ENCODE measurements at places on chromosomes 5 and 9.

DNA sequence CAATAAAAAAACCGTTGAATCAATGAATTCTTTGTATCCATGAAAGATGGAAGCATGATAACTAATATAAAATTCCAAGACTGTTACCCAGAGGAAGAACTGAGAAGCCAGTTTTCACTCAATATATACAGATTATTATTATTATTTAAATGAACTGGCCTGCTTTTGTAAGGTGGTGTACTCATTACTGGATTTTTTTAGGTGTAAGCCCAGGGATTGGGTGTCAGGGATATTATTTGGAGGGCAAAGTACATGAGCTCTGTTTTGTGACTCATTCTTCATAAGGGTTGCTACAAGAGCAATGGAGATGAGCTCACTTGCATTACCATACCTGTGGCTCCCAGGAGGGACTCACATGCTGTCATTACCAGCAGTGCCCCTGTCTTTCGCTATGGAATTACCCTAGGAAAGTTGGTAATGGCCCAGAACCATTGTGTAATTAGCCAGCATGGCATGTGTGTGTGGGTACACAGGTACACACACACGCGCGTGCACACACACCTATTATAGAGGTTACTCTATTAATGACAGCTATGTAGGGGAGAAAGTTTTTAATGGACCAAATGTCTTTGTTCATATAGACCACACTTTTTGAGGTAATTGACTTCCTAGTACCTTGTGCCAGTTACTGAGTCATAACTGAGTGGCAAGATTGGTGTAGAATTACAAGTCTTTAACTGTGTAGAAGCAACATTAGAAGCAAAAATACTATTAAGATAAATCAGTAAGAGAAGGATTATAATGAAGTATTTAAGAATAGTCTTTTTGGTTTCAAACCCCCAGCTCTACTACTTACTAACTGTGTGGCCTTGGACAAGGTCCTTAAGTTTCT lies 143.4 kb downstream of the GDNF start:
- peak; percentile 35 for DNase-seq

DNA sequence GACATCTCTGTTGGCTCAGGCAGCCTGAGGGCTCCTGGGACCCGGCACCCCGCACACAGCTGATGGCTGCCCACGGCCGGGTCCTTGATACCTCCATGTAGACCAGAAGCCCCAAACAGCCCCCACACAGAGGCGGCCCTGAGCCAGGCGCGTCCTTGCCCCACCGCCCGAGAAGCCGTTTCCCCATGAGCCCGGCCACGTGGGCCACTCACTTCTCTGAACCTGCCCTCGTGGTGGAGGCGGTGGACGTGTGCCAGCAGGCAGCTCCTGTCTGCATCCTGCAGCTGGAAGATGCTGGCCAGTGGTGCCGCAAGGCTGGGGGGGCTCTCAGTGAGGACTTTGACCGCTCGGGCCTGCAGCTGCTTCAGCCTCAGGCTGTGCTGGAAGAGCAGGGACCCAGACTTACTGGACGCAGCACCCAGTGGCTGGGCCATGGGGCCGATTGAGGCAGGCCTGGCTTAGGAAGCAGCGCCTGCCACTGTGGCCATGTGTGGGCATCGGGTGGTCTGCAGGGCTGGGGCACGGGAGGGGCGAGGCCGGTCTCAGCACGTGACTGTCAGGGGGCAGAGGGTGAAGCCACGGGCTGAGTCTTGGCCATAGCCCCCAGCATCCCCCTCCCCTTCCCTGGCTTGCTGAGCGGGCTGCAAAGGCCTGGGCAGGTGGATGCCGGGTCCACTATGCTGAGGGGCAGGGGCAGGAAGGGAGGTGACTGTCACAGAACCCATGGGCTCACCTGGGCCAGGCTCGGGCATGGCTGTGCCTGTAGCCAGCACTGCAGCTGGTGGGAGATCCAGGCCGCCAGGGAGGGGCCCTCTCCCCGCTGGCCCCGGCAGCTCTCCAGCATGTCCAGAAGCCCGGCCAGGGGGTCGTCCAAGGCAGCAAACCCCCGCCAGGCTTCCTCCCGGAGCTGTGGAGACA lies 50.0 kb downstream of the EXD3 start:
- no peak for DNase-seq

DNA sequence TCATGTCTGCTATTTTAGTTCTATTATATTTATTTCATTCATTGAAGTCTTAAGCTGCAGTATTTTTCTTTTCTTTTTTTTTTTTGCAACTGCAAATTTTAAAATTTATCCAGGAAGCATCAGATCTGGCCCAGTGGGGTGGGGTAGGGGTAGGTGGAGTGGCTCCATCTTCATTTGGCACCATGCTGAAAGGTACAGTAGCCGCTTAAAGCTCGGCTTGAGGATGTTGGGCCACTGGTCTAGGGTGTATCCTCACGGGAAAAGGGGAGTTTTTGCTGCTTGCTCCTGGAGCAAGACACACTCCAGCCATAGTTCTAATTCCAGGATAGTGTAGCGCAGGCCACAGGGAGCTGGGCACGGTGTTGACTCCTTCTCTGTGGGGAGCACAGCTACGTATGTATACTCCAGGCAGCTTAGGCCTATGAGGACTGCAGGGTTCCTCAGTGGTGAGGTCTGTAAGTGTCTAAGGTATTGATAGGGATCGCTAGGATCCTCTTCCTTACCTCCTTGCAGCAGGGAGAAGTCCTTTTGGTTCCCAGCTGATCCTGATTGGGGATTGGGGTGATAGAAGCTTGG lies 22.7 kb downstream of the RCL1 start:
- no peak for DNase-seq

- DNase-seq: no peak
Measured at GRCh38 chr9:21336457-21336856, 1.3 kb upstream of the KLHL9 start.

GRCh38 chr9:88388203-88388885 lies at the start of gene SPIN1:
SPIN1 (plus strand) TSS chr9:88388444; CDS start chr9:88426540, 38,096 bp downstream.
- DNase-seq: peak; percentile 73

GRCh38 chr9:81848472-81848871 lies 79.8 kb upstream of the SPATA31D4 start:
- peak; percentile 49 for DNase-seq

- no peak for DNase-seq
Measured at GRCh38 chr5:101370181-101370580, 467.1 kb upstream of the ST8SIA4 start.

DNA sequence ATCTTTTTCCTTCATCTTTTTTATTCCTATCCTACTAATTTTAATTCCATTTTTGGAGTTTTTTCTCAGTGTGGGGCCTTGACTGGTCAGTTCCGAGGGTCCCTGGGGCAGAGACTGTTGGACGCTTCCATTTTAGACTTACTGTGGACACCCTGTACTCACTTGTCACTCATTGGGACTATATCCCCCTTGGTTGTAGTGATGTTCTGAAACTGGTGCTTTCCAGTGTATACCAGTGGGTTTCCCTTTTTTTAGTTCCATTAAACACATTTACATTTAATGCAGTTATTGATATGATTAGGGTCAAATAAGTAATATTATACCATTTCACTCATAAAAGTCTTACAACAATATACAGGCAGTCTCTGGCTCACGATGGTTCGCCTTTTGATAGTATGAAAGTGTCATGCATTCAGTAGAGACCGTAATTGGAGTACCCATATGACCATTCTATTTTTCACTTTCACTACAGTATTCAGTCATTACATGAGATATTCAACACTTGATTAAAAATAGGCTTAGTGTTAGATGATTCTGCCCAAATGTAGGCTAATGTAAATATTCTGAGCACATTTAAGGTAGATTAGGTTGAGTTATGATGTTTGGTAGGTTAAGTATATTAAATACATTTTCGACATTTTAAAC lies 46.0 kb downstream of the CNOT6 start:
- DNase-seq: no peak

DNA sequence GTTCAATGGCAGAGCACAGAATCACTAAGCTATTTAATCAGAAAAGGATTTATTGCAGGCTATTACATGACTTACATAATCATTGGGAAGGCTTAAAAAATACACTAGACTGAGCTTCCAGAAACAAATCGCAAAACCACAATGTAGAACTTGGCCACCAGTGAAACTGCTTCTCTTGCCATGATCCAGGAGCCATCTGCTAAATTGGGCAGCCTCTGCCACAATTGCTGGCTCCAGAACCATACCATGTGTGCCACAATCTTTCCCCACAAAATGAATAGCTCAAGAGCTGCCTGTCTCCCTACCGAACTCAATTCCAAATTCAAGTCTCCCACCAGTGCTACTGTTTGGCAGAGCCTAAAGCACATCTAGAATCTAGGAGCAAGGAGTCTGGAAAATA lies 9.8 kb upstream of the ERAP1 start:
- no peak for DNase-seq

GRCh38 chr5:176589039-176589769 lies 20.8 kb downstream of the GPRIN1 start:
- no peak for DNase-seq
